HS-5 (cell line): ENCODE measurements at places on chromosomes 6 and 20.

DNA sequence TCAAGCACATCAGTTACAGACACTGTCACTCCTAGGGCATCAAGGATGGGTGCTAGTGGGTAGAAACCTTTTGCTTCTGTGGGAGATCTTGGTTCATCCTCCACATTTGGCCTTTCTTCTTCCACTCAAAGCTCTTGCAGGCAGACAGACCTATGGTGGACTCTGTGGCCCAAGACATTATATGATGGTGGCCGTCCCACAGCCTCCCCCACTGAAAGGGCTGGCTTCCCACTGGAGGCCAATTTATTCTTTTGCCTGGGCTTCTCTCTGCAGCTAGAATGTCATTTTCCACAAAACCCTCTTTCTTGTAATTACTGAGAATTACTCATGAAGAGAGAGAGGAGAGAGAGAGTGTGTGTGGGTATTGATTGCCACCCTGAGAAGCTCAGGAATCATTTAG lies 43.8 kb downstream of the CD40 start:
- DNase-seq: no peak

- no peak for DNase-seq
These were observed 40.3 kb upstream of the CD93 start for GRCh38 chr20:23126281-23127061.

DNA sequence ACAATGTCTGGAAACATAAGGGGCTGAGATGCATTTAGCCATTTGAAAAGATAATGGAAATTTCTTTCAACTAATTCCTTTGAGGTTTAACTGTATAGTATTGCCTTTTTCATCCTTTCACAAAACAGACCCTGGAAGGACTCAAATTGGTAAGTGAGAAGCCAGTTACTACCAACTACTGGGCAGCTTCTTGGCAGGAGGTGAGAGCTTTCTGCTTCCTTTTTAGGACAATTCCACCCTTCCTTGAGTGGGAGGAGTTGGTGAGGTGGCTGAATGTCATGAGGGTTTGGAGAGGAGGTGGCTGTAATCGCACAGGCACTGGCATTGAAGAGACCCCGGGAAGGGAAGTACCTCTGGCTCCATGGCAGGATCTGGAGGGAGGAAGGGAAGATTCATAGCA lies 341.1 kb downstream of the NRN1 start:
- no peak for DNase-seq

DNA sequence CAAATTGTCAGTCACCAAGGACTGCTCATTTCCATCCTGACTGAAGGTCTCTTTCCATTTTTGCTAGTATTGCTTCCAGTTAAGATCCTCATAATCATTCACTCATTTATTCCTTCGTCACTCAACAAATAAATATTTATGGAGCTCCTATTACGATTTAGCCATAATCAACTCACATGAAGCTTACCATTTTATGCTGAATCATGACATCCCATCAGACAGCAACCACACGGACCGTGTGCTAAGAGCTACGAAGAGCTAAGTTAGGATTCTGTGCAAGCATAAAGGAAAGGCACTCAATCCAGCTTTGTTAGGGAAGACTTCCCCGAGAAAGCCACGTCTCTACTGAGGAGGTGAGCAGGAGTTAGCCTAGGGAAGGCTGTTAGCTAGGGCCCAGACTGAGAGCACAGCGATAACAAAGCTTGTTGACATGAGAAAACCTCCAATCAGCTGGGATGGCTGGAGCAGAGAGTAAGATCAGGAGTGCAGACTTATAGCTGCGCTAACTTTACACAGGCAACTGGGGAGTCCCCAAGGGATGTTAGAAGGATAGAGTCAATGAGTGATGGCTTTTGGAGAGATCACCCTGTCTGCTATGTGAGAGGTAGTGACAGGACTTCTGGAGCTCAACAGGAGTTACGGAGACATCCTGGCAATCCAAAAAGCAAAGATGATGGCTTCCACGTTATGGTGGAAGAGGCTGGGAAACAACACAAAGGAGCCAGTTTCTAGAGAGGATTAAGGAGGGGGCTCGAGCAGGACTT lies 2.6 kb upstream of the GID8 start:
- no peak for DNase-seq

DNA sequence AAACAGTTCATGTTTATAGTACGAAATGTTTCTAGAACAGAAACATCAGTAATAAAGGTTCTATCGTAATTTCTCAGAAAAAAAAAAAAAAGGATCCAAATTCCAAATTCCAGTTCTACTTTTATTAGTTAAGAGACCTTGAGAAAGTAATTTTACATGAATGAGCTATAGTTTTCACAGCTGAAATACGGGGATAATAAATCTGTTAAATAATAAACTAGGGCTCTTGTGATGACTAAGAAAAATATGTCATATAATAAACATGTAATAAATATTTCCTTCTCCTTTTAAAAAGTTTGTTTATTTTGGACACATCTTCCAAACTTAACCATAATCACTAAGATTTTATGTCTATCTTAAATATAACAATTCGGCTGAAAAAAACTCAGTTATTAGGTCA lies 17.8 kb downstream of the RARS2 start:
- DNase-seq: no peak

- no peak for DNase-seq
These were observed 392.0 kb downstream of the SYNE1 start for GRCh38 chr6:152244998-152245630.

- no peak for DNase-seq
These were observed 545 bp downstream of the FNDC1 start for GRCh38 chr6:159169557-159170332.

- DNase-seq: no peak
These were observed 39.4 kb upstream of the ARMH2 start for GRCh38 chr6:24838081-24838480.

- DNase-seq: peak; percentile 25
These were observed 1.4 kb downstream of the FAM83B start for GRCh38 chr6:54847799-54848597.
